ENCODE measurements at places on chromosomes 12 and 14.

DNA sequence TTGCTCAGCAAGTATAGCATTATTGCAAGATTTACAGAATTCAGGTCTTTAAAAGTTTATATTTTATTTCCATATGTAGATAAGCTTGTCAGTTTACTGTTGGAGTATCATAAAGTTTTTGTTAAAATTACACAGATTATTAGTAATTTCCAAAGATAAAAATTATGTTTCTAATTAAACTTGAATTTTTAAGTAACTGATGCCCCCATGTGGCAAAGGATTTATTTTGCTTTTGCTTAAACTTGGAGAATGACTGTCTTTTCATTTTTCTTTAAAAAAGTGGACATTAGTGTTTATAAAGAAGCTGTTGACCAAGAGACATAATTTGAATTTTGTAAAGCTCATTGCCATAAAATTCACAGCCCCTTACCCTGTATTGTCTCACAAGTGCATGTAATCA is 45.8 kb downstream of the ETNK1 start:
- ATAC-seq: no peak

- ATAC-seq: no peak
Observed at GRCh38 chr12:56346675-56347074, 8.0 kb downstream of the IL23A start.

GRCh38 chr12:64649487-64649886 is 39.2 kb downstream of the RASSF3 start:
- no peak for ATAC-seq

- ATAC-seq: no peak
Observed at GRCh38 chr12:27650011-27650410, 46.2 kb upstream of the REP15 start.

- no peak for ATAC-seq
Observed at GRCh38 chr12:33718631-33719030, 279.0 kb upstream of the SYT10 start.

DNA sequence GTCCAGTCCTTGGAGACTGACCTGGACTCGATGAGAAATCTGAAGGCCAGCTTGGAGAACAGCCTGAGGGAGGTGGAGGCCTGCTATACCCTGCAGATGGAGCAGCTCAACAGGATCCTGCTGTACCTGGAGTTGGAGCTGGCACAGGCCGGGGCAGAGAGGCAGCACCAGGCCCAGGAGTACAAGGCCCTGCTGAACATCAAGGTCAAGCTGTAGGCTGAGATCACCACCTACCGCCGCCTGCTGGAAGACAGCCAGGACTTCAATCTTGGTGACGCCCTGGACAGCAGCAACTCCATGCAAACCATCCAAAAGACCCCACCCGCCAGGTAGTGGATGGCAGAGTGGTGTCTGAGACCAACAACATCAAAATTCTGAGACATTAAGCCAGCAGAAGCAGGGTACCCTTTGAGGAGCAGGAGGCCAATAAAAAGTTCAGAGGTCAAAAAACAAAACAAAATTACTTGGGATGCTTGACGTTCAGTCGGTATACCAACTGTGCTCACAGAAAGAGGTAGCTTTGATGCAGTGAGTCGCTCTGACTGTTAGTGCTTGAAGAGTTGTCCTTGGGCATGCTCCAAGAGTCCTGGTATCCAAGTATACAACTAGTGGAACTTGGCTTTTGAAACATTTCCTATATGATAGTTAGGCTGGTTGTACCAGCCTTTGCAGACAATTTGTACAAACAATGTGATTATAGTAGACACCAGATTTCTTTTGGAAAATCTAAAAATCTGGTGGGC is 4.8 kb downstream of the MED6 start:
- ATAC-seq: no peak

DNA sequence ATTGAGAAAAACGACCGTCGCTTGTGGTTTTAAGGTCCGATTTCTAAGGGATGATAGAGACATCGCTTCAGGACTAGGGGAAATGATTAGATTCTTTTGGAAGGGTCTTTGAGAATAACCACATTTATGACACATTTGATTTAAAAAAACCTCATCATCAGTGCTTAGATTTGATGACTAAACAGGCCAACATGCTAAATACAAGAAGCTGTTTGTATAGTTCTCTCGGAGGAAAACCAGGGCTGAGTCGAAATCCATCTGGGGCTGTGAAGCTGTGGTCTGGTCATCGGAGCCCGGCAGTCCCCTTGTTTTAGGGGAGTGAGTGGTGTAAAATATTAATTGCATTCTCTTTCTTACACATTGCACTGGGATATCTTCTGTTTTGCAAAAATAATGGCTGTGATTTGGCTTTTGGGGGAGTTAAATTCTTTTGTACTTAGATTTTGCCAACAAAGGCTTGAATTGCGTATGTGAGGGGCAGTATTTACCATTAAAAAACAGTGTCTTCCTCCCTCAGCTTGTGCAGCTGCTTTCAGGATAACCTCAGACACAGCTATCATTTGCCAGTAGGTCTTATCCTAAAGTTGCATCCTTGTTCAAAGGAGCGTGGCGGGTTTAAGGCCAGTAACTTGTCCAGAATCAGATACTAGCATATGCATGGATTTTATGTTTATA is 550 bp downstream of the GNG2 start:
- peak; percentile 39 for ATAC-seq

DNA sequence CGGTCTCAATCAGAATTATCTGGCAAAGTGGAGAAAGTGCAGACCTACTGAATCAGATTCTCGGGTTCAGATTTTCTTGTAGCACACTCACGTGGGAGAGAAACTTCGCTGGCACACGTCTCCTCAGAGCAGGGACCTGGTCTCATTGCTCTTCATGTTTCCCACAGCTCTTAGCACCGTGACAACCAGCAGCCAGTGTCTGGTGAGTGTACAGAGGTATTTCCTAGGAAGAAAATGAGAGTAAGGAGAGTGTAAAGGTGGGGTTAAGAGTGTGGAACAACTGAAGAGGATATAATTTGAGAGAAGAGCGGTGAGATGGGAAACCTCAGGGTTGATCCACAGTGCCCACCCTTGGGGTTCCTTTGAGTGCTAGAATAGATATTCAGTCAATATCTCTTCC is 89.2 kb downstream of the ARF6 start:
- ATAC-seq: no peak
